ENCODE measurements at places on chromosomes 4 and X. TPM values are rescaled to one million over a fixed set of nuclear protein-coding genes. Genes with fewer than 3 reads are reported as not detected.

ABCG2 gene
- 0.21 TPM for total RNA-seq

UCP1 gene
- total RNA-seq: not detected

C4orf50 gene
- not detected for total RNA-seq

RAB28 gene
- 14.5 TPM for total RNA-seq

USP26 gene
- not detected for total RNA-seq

RPA4 gene
- total RNA-seq: 0.26 TPM

EBP gene
- total RNA-seq: 26.7 TPM

MAGEA4 gene
- not detected for total RNA-seq

MMRN1 gene
- not detected for total RNA-seq

DNA sequence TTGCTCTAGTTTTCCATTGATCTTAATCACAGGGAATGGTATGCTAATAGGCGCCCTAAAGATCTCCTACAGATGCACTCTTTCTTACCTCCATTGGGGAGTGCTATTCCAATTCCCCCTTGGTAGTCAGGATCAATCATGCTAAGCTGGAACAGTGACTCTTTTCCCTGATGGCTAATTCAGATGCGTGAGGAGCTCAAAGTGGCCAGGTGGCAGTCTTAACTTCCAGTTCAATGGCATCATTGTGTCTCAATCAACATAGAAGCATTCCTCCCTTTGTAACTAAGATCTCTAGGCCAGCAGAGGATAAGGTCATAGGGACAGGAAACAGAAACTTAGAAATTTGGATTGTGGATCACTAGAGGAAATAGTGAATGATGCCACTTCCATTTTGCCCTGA, 216.8 kb downstream of the GRID2 start:
- no peak for DNase-seq
- H3K27ac ChIP-seq: no peak overlapping the region
- no peak overlapping the region for H3K4me3 ChIP-seq
- no peaks in the 10 kb centered on the region for H3K4me1 ChIP-seq

- no peaks in the 10 kb centered on the region for H3K36me3 ChIP-seq
- H3K27ac ChIP-seq: no peak overlapping the region
- DNase-seq: no peak
- no peaks in the 10 kb centered on the region for H3K4me1 ChIP-seq
Observed at GRCh38 chr4:45716093-45716492, 407.8 kb downstream of the GABRG1 start.

DNA sequence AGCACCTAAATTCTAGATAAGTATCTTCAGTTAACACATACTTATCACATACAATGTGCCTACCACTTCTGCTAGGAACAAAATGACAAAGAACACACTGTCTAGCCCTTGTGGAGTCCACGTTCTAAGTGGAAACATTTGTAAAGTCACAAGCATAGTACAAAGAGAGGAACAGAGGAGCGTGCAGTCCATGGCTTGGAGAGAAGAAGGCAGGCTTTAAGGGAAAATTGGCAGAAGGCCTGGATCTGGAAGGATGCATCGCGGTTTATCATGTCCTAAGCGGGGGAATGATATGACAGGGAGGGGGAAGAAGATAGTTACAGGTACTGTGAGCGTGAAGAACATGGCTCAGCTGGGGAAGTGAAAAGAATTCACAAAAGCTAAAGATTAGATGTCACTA, 218.0 kb downstream of the PRDM5 start:
- peaks cover 4% of the 10 kb centered on the region for H3K4me1 ChIP-seq
- DNase-seq: no peak
- H3K27me3 ChIP-seq: no peaks in the 10 kb centered on the region
- no peak overlapping the region for H3K27ac ChIP-seq
- peaks cover 8% of the 10 kb centered on the region for H3K36me3 ChIP-seq

DNA sequence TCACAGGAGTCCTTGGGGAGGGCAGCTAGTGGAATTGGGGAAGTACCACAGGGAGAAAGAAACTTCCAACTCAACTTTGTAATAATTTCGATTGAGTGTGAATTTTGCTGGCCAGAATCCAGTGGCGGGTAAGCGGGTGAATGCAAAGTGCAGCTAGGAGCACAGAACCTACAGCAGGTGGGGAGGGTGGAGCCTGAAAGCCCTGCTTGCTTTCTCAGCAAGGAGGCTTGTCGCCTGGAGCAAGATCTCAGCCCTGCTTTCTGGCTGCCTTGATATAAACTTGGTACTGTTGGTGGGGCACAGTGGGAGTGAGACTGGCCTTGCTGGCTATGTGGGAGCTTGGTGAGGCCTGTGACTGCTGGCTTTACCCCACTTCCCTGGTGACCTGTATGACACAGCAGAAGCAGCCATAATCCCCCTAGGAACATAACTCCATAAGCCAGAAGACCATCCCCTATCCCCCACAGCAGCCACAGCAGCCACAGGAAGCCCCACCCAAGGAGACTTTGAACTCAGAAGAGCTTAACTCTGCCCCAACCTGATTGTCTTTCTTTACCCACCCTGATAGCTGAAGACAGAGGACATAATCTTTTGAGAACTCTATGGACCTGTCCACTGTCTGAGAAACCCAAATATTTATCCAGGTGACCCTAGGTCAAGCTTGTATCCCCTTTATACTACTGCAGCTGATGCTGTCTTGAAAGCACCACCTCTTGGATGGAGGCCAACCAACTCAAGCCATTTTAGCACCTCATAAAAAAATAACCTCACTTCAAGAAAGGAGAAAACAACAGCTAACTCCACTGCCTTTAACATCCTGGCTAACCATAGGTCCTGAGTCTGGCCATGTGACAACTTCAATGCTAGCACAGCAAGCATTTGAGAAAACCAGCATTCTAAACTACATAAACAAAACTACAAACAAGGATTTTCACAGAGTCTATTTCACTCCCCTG, 87.2 kb upstream of the PDE5A start:
- H3K36me3 ChIP-seq: peaks cover 28% of the 10 kb centered on the region
- peaks cover 9% of the 10 kb centered on the region for H3K27me3 ChIP-seq
- no peaks in the 10 kb centered on the region for H3K4me1 ChIP-seq
- DNase-seq: no peak
- no peak overlapping the region for H3K4me3 ChIP-seq
- H3K27ac ChIP-seq: no peak overlapping the region

DNA sequence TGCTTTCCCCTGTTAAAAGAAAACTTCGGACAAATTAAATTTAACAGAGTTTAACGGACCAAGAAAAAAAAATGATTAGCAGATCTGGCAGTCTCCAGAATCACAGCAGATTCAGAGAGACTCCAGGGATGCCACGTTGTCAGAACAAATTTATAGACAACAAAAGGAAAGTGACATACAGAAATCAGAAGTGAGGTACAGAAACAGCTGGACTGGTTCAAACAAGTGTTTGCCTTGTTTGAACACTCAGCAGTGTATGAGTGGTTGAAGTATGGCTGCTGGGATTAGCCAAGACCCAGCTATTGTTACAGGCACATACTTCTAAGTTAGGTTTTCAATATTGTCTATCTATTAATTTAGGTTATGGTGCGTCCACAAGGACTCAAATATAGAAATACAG, 19.1 kb downstream of the PIR start:
- no peak for DNase-seq
- no peak overlapping the region for H3K27ac ChIP-seq
- H3K36me3 ChIP-seq: no peaks in the 10 kb centered on the region

DNA sequence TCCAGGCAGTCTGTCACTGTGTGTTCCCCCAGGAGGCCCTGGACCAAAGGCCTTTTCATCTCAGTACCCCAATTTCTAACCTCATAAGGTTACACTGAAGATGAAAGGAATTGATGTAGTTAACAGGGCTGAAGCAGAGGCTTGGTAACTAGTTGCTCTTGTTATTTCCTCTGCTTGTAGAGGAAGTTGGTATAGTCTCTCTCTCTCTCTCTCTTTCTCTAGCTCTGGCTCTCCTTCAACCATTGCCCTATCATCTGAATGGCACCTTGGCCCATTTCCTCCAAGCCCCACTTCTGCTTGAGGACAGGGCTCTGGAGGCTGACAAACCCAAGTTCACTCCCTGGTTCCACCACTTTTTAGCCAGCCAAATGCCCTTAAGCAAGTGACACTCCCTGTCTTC, 96.1 kb downstream of the MAMLD1 start:
- no peak overlapping the region for H3K4me3 ChIP-seq
- no peaks in the 10 kb centered on the region for H3K4me1 ChIP-seq
- DNase-seq: no peak
- 0 out of 2 replicates have a peak, but pooled peaks cover 2% of the 10 kb centered on the region for H3K27me3 ChIP-seq

- no peak overlapping the region for H3K4me3 ChIP-seq
- no peaks in the 10 kb centered on the region for H3K27me3 ChIP-seq
- DNase-seq: no peak
- no peak overlapping the region for H3K27ac ChIP-seq
- H3K4me1 ChIP-seq: peaks cover 21% of the 10 kb centered on the region
- H3K36me3 ChIP-seq: no peaks in the 10 kb centered on the region
Observed at GRCh38 chr4:110544594-110544993, 68.6 kb downstream of the ENPEP start.

- peaks cover 34% of the 10 kb centered on the region for H3K36me3 ChIP-seq
- no peaks in the 10 kb centered on the region for H3K27me3 ChIP-seq
- DNase-seq: no peak
- no peak overlapping the region for H3K4me3 ChIP-seq
- peaks cover 7% of the 10 kb centered on the region for H3K4me1 ChIP-seq
- H3K27ac ChIP-seq: peak overlapping the region; percentile 1
Observed at GRCh38 chr4:15054541-15054940, 52.3 kb downstream of the CPEB2 start.

DNA sequence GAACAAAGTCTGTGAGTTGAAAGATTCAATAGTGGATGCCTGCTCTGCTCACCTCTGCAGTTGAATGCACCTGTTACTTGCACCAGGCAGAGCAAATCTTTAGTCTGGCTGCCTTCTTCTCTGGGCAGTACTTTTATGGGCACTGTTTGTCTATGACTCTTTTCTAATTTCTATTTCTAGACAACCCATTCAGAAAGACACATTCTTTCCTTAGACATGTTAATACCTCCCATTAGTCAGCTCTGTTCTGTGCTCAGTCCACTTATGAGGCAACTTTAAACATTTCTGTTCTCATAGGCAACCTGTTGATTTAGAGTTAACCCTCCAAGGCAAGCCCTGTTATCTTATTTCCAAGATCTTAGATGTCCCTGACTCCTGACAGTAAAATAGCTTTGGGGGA, 108.9 kb downstream of the SYNPO2 start:
- H3K4me1 ChIP-seq: peaks cover 69% of the 10 kb centered on the region
- no peaks in the 10 kb centered on the region for H3K27me3 ChIP-seq
- peak; percentile 76 for DNase-seq
- peak overlapping the region; percentile 52 for H3K4me3 ChIP-seq
- peak overlapping the region; percentile 76 for H3K27ac ChIP-seq

DNA sequence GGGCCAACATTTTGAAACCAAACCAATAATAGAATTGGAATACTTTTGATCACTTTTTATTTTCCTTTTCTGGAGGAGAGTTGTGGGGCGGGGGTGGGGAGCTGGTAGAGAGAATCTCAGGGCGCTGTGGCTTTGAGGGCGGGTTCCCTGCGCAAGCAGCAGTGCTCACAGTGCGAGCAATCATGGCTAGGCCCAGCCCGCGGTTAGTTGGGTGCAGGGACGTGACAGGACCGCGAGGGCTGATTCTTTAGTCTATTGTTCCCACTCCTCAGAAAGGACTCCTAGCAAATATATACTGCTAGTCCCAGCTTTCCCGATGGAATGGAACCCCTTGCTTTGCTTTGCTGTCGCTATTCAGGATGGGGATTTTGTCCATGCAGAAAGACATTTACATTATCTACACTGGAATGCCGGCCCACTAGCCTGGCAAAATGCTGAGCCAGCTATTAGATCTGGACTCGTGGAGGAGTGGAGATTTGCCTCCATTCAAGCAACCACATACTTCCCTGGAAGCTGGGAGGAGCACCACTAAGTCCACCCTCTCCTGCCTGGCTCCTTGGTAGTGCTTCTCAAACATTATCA, 23.9 kb upstream of the APLN start:
- no peaks in the 10 kb centered on the region for H3K36me3 ChIP-seq
- peaks cover 16% of the 10 kb centered on the region for H3K4me1 ChIP-seq
- DNase-seq: no peak

DNA sequence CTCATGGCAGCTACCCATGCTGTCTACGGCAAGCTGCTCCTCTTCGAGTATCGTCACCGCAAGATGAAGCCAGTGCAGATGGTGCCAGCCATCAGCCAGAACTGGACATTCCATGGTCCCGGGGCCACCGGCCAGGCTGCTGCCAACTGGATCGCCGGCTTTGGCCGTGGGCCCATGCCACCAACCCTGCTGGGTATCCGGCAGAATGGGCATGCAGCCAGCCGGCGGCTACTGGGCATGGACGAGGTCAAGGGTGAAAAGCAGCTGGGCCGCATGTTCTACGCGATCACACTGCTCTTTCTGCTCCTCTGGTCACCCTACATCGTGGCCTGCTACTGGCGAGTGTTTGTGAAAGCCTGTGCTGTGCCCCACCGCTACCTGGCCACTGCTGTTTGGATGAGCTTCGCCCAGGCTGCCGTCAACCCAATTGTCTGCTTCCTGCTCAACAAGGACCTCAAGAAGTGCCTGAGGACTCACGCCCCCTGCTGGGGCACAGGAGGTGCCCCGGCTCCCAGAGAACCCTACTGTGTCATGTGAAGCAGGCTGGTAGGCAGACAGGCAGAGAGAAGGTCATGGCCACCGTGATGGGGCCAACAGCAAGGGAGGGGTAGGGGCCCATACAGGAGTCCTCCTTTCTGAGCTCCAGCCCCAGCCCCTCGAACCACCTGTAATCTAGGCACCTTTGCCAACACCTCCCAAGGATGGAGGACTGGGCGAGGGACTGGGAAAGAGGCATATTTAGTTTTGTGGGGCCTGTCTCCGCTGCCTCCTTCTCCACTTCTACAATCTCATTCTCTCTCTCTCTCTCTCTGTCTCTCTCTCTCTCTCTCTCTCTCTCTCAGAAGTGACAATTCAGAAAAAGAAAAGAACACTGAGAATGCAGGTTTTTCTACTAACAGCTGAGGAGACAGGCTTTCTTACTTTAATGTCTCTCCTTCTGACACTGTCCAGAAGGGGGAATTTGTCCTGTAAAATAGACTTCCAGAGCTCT, 4.7 kb upstream of the TSPYL2 start:
- DNase-seq: no peak
- no peaks in the 10 kb centered on the region for H3K27me3 ChIP-seq

GRCh38 chr4:165600959-165601683, 222.3 kb downstream of the CPE start:
- no peaks in the 10 kb centered on the region for H3K4me1 ChIP-seq
- H3K27me3 ChIP-seq: peaks cover 4% of the 10 kb centered on the region
- H3K4me3 ChIP-seq: no peak overlapping the region
- DNase-seq: no peak

- no peaks in the 10 kb centered on the region for H3K27me3 ChIP-seq
- no peak overlapping the region for H3K4me3 ChIP-seq
- peak; percentile 15 for DNase-seq
- H3K27ac ChIP-seq: no peak overlapping the region
- H3K4me1 ChIP-seq: no peaks in the 10 kb centered on the region
Observed at GRCh38 chr4:44738615-44739014, 12.3 kb upstream of the GNPDA2 start.

DNA sequence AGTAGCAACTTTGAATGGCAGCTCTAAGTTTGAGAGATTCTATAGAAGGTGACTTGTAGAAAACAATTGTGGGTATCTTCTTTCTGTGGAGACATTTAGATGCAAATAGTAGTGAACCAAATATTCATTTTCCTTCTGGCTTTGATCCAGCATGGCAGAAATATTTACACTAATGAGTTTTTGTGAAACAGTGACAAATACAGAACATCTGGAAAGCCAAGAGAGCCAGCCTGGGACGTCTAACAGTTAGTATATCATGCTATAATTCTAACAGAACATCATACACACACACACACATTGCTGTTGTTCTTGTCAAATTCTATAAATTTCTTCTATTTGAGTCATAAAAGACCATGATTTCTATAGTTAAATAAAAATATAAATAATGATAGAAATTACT, 1777.9 kb downstream of the ARAP2 start:
- H3K4me1 ChIP-seq: no peaks in the 10 kb centered on the region
- H3K36me3 ChIP-seq: no peaks in the 10 kb centered on the region
- no peak overlapping the region for H3K4me3 ChIP-seq
- no peaks in the 10 kb centered on the region for H3K27me3 ChIP-seq

Measured in HFFc6 (cell line).